ENCODE measurements at places on chromosomes 5 and 9.

- no peak for DNase-seq
Measured at GRCh38 chr5:54793468-54794134, 191.8 kb downstream of the ESM1 start.

- DNase-seq: no peak
Measured at GRCh38 chr9:126081746-126082145, 244.9 kb upstream of the MVB12B start.

DNA sequence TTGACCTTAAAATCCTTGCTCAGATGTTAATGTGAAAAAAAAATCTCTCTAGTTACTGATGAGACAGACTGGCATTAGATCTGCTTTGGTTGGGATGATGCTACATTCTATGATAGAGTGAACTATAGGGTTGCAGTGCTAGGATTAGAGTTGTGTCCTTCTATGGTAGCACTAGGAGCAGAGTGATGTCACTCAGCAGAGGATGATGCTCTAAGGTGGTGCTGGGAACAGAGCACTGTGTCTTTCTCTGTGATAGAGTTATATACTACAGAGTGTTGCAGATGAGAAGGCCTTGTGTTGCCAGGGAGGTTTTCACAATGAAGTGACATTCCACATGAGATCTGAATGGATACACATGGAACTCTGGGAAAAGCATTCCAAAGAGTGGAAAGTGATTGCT lies 462.3 kb downstream of the CDH12 start:
- no peak for DNase-seq

DNA sequence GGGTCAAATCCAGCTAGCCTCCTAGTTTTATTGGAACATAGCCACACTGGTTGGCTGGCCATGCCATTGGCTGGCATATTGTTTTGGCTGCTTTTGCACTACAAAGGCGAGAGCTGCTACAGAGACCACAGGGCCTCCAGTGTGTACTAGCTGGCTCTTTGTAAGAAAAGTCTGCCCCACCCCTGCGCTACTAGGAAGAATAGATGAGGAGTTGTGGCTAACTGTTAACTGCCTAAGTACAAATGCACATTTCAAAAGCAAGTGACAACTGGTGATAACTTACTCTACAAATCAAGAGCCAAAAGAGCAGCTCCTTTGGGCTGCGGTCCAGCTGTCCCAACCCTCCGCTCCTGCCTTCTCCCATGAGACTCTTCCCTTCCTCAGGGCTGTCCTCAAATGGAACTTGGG lies 63.9 kb downstream of the SERINC5 start:
- DNase-seq: peak; percentile 68

GRCh38 chr5:144089401-144090021 lies 80.9 kb downstream of the YIPF5 start:
- DNase-seq: peak; percentile 5

GRCh38 chr5:72355706-72356299 lies 35.6 kb downstream of the PTCD2 start:
- DNase-seq: peak; percentile 45

GRCh38 chr5:83313436-83313835 lies 158.1 kb upstream of the VCAN start:
- DNase-seq: no peak

DNA sequence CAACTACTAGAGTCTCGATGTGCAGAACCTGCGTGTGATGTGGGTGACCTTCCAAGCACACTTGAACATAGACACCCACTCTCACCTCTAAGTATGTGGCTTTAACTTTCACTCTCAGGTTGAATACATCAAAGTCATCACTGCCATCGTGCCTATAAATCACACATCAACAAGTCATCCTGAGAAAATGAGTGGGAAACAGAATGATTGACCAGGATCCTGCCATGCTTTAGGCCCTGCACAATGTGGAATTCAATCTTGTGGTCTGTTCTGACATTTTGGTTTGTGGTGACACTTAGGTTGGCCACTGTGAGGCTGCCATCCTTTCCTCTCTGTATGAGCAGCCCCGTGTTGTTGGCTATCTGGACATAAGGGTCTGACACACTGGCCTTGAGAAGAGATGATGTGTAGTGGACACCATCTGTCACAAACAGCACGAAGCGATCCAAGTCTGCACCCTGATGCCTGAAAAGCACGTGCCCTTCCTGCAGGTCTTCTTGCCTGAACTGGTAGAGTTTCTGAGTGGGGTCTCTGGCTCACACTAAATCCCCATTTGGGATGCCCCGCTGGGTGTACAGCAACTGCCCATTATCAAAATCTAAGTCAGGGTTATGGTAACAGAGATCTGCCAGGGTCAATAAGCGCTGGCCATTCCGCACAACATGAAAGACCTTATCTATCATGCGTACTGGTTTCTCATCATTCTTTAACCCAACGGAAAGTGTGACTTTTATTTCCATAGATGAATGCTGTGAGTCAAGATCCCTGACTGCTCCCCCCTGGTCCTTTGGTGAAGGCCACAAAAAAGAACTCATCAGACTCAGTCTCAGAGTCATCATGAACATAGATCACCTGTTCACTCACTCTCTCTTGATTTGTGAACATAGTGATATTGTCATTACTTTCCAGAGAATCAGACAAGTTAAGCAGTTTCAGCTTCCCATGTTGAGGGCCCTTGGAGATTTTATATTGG lies 116.6 kb downstream of the ESM1 start:
- no peak for DNase-seq

DNA sequence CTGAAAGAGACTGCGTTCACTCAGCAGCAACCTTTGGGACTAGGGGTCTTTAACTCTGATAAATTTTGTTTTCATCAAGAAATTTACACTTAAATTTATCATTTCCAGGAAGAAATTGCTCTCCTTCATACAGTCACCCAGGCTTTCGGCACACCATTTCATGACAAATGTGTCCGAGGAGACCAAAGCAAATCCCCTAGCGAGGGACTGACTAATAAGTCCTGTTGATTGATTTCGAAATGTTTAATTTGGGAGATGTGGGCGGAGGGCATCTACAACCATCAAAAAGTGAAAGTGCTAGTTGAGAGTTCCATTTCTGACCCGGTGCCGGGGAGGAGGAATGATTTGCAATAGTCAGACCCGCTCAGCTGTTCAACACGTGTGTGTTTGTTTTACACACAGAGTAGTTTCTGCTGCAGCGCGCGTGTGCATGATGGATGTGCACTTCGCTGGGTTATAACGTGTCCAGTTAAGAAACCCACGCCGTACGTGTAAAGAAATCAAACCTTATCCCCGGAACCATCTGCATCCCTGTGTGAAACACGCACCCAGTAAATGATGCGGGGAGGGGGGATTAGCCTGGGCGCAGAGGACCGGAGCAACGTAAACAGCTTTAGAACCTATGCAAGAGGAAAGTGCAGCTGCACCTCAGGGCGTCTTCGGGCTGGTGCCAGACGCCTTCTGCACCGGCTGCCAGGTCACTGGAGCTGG lies 845 bp upstream of the NR4A3 start:
- DNase-seq: peak; percentile 51

DNA sequence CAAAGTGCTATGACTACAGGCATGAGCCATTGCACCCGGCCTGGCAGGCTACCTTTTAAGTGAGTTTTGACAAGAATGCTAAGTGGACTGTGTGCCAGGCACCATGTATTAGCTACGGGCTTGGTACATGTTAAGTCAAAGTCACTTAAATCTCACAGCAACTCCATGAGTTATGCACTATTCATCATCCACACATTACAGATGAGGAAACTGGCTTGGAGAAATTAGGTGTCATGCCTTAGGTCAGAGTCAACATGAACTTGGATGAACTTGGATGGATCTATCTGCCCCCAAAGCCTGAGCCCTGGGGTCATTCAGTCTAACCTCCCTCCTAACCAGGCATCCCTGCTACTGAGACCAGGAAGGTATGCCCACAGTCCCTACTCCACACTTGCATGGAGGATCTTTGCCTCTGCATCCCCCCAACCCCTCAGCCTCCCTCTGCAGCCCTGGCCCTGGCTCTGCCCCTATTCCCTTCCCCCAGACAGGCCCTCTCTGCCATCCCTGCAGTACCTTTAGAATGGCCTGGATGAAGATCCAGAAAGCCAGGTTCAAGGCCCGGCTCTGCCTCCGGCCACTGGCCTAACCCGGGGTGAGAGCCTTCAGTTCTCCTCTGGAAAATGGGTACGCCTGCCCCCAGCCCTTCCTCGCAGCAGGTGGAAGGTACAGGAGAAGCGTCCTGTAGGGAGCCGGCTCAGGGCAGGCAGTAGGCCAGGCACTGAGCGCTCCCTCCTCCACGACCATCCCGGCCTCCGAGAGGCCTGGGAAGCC lies 685 bp upstream of the ADGRD2 start:
- no peak for DNase-seq

GRCh38 chr5:55608595-55609349 lies 74.0 kb upstream of the PLPP1 start:
- DNase-seq: no peak

DNA sequence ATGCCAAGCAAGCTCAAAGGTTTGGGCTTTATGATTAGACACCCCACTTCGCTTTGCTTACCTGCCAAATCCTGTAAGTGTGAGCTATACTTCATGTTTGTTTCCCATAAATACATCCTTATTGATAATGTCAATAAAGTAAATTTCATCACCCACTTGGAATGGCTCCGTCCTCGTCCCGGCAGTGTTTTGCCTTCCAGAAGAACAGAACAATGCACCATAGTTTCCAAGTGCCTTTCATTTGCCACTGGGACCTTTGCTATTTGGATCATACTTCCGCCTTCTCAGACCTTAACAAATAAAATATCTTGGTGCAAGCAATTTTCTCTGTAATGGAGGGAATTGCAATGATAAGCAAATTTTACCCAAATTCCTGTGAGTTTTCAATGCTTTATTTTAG lies 229.3 kb downstream of the PIK3R1 start:
- DNase-seq: no peak

DNA sequence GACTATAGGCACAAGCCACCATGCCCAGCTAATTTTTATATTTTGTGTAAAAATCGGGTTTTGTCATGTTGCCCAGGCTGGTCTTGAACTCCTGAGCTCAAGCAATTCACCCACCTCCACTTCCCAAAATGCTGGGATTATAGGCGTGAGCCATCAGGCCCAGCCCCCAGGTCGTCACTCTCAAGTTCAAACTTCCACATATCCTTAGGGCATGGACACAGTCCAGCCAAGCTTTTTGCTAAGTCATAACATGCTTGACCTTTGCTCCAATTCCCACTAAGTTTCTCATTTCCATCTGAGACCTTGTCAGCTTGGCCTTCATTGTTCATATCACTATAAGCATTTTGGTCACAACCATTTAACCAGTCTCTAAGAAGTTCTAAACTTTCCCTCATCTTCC lies 43.9 kb upstream of the ARAP3 start:
- DNase-seq: no peak

DNA sequence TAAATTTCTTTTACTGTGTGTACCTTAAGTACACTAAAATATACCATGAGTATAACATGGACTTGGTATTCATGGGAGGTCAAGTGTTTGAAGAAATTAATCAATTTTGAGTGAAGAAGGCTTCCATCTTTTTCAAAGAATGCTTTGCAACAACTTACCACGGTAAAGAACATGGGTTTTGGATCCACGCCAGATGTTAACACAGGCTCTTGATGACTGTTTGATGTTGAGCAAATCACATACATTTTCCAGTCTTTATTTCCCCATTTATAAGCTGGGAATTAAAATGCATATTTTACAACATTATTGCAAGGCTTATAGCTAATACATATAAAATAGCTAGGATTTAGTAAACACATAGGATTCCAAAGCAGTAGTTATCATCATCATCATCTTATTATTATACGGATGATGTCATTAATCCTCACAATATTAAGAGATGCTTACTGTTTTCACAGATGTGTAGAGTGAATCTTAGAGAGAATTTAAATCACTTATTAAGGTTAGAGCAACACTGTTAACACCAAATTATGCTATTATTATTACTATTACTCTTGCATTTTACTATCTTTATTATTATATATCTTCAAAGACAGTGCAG lies 362.0 kb downstream of the PRELID2 start:
- DNase-seq: no peak

DNA sequence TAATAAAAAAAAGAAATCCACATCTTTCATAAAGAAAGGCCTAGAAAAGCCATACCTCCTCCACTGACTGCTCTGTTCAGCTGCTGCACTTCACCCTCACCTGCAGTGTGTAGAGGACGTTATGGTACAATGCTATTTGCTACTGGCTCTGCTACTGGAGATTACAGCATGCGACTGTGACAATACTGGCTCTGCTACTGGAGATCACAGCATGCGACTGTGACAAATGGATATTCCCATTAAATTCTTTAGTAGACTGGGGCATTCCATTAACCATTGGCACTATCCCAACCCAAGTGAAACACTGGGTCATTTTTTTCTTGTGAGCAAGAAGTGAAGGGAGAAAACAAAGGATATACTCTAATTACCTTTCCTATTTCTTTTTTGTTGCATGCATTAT lies 1063.5 kb upstream of the DMAC1 start:
- DNase-seq: no peak

- no peak for DNase-seq
Measured at GRCh38 chr5:172799416-172799815, 28.4 kb upstream of the DUSP1 start.

DNA sequence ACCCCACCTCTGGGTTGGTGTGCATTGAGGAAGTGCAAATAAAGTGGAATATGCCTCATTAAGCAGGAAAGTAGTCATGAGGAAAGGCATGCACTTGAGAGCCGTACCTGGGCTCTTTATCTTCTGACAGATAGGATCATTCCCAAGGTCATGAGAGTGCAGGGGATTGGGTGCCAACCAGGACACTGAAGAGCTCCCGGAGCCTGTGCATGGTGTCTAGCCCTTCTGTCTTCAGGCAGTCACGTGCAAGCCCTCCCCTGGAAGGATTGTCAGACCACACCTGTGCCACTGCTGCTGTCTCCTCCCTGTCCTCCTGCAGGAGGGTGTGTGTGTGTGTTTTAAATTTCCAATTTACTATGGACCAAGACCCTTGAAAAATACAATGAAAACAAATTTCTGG lies 69.6 kb downstream of the PDE8B start:
- DNase-seq: no peak

GRCh38 chr9:131278702-131279111 lies 2.4 kb upstream of the FAM78A start:
- no peak for DNase-seq

- DNase-seq: peak; percentile 27
Measured at GRCh38 chr9:136514022-136514714, 31.3 kb upstream of the SEC16A start.

- DNase-seq: no peak
Measured at GRCh38 chr9:94900222-94901018, 173.9 kb downstream of the AOPEP start.

GRCh38 chr5:35789732-35790456 lies 66.8 kb upstream of the IL7R start:
- DNase-seq: no peak

- DNase-seq: no peak
Measured at GRCh38 chr5:58921159-58921558, 338.3 kb downstream of the RAB3C start.

DNA sequence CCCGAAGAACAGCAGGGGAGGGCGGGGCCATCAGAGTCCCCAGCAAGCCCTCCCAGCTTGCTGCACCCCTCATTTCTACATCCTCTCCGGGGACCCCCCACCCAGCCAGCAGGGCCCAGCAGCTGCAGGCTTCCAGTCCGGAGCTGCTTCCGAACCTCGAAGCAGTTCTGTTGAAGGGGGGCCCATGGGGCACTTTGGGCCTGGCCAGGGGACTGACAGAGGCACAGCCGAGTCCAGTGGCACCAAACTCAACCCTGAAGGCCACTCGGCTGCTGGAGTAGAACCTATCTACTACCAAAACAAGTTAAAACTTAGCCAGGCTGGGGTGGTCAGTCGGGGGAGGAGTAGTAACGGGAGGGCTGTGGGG lies 8.1 kb upstream of the CCDC187 start:
- DNase-seq: no peak

Data from hippocampal formation (tissue), 2 donors.